Inflammatory macrophage treated with lipopolysaccharide for 1 hour (primary cell): ENCODE measurements at places on chromosomes 1 and 21.

GRCh38 chr1:55958498-55958897 is 620.9 kb downstream of the PLPP3 start:
- no peak for DNase-seq

GRCh38 chr1:99198393-99198792 is 65.9 kb upstream of the PLPPR4 start:
- DNase-seq, result no peak

- no peak for DNase-seq
Measured at GRCh38 chr1:182643699-182644098, 39.5 kb upstream of the RGS16 start.

DNA sequence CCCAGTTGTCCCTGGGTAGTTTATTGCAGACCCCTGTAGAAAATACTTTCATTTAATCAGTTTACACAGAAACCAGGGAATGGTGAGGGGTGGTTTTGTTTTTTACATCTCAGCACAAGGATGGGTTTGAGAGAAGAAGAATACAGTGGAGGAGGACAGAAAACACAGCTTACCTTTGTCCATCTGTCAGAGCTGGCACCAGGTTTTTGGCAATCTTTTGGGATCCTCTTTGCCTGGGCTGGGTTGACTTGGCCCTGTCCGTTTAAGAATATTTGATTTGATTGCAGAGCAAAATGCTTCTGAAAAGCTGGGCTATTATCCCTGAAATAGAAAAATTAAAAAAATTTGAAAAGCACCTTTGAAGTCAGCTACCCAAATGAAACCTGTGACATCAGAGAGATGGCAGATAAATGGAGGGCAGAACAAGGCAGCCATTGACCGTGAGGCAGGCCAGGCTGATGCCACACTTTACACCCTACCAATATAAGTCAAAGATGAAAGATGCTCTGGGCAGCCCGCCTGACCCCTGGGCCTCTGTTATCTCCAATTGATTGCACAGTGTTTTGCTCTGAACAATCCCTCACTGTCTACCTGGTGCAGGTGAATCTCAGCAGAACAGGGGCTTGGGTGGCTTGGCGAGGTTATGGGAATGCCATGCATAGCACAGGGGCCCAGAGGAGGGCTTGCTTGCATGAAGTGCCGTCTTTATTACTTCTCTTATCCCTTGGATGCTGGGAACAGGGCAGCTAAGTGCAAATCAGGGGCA is 218.8 kb downstream of the LMX1A start:
- no peak for DNase-seq

DNA sequence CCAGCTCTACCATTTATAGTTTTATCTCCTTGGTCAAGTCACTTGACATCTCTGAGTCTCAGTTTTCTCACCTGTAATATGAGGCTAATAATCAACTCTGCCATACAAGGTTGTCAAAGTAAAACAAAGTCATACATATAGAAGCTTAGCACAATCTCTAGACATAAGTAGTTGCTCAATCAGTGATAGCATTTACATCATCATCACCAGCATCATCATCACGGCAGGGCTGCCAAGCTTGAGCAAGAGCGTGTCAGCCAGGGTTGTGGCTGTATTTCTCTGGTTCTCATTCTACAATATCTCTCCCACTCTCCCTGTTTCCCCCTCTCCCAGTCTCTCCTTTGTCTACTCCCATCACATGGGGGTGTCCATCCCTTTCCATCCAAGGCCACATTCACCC is 41.7 kb upstream of the COA6 start:
- peak; percentile 82 for DNase-seq

DNA sequence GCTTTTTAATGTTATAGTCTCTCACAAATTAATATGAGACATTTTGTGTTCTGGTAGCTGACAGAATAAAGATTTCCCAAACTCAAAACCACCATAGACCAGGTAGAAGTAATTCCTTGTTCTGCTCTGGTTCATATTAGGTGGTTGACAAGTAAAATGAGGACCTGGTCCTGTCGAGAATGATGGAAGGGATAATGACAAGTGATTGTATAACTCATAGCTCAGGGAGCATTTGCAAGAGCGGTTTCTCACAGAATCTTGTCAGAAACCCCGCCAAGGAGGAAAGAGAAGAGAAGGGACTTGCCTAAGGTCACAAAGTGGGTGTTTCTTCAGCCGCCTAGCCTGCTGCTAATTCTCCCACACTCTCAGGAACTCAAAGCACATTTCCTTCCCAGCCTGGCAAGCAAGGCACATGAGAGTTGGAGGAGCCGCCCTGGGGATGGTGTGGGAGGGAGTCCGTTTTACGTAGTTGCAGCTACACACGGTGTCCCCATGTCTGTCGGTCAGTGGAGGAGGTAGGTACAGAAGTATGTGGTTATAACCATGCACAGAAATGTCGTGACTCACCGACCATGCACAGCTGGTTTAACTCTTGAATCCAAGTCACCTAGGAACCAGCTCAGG is 46.5 kb downstream of the SAMD13 start:
- peak; percentile 95 for DNase-seq

DNA sequence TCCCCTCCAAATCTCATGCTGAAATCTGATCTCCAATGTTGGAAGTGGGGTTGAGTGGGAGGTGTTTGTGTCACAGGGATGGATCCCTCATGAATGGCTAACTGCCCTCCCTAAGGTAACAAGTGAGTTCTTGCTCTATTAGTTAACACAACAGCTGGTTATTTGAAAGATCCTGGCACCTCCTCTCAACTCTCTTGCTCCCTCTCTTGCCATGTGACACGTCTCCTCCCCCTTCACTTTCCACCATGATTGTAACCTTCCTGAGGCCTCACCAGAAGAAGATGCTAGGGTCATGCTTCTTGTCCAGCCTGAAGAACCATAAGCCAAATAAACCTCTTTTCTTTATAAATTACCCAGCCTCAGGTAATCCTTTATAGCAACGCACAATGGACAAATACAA is 28.5 kb downstream of the DENND2C start:
- DNase-seq, result no peak

- no peak for DNase-seq
Measured at GRCh38 chr21:45940621-45941337, 40.8 kb upstream of the COL6A1 start.

GRCh38 chr1:217138799-217139466 is 415.7 kb upstream of the ESRRG start:
- DNase-seq, result no peak

- DNase-seq, result peak; percentile 85
Measured at GRCh38 chr1:228827019-228827418, 91.7 kb downstream of the RHOU start.

GRCh38 chr1:58721247-58721820 is 21.5 kb upstream of the MYSM1 start:
- DNase-seq, result no peak

DNA sequence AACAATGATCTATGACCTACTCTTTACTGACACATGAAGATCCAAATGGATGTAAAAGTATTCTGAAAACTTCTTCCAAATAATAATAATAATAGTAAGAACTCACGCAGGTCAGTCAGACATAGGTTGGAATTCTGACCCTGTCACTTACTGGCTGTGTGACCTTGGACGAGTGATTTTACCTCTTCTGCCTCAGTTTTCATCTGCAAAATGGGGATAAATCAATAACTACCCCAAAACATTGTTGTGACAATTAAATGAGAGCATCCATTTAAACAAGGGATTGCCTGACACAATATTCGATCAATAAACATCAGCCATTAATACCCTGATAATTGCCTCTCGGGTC is 556 bp downstream of the MECR start:
- no peak for DNase-seq

- DNase-seq, result peak; percentile 85
Measured at GRCh38 chr1:114113411-114114184, 40.1 kb downstream of the SYT6 start.

DNA sequence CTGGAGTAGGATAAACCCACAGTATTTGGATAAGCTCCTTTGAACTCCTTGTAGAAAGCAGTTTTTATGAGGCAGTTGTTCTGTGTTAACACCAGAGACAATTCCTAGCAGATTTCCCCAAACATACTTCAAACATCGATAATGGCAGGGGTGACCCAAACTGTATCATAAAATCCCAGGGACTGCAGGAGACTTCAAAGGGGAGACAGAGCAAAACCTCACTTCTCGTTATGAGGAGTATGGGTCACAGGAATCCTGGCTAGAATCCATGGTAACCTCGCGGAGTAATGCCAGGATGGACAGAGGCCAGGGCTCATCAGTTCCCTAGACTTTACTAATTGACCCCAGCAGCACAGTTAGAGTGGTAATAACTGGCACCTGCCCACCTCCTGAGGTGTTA is 148.0 kb downstream of the DHRS3 start:
- DNase-seq, result no peak

DNA sequence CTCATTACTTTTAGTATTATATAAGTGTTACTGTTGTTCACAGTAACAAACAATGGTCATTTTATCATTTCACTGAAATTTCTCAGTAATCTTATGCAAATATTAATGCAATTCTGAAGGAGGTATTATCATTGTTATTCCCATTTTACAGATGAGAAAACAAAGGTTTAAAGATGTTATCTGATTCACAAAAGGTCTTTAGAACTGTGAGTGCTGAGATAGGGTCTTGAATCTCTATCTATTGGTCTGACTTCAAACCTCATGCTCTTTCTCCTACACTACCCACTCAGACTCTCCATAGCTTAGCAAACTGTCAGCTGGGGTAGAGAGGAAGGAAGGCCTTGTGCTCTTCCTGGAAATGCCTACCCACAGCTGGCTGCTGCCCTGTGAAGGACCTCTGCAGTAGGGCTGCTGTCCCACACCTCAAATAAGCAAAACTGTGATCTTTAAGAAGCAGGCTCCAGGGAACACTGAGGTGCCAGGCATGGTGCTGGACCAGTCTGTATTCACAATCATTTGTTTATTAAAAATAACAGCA is 6.2 kb upstream of the OSCP1 start:
- peak; percentile 32 for DNase-seq

- DNase-seq, result no peak
Measured at GRCh38 chr1:14222086-14222485, 376.4 kb upstream of the KAZN start.

- DNase-seq, result peak; percentile 86
Measured at GRCh38 chr21:17779496-17779895, 39.7 kb downstream of the C21orf91 start.

- DNase-seq, result no peak
Measured at GRCh38 chr1:151511636-151512215, 539 bp downstream of the CGN start.

DNA sequence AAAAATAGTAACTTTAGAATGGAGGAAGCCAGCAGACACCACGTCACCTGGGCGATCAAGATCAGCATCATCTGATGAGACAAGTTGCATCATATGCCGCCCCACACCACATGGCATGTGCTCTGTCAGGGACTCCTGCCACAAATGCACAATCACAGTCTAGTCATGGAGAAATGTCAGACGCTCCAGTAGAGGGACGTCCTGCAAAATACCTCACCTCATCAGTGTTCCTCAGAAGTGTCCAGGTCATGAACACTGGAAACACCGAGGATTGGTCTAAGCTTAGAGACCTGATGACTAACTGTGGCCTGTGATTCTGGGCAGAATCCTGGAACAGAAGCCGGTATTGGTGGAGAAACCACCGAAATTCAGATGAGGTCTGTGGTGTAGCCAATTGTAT is 14.3 kb downstream of the ADARB1 start:
- no peak for DNase-seq

DNA sequence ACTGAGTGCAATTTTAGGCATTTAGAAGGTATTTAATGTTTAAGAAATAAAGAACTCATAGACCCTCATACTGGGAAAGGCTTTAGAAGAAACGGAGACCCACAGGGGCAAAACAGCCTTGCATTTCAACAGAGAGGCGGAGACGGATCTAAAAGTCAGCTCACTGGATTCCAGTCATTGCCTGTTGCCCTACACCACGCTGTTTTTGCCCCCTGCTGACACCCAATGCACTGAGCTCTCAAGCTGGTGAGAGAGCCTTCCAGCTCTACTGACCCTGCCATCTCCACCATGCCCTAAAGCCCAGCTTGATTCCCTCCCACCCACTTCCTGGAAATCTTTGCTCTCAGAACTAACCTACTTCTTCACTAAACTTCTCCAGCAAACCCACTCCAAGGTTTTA is 7.2 kb upstream of the TRAF3IP3 start:
- no peak for DNase-seq

DNA sequence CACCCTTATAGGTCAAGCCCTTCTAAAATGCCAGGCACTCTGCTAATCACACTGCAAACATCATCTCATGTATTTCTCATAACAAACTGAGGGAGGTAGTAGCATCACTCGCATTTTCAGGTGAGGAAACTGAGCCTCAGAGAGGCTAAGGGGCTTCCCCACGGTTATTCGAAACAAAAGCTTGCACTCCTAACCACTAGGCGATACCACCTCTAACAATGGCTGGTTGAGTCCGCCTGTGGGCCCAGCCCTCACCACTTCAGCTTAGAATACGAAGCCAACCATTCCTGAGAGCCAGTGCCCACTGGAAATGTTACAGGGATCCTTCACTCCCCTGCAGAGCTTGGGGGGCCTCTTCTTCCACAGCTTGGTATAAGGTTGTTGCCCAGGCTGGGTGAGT is 65.3 kb upstream of the TENT5C start:
- no peak for DNase-seq

- DNase-seq, result no peak
Measured at GRCh38 chr21:23223882-23224281, 2225.7 kb downstream of the NCAM2 start.

- no peak for DNase-seq
Measured at GRCh38 chr1:93798291-93798690, 80.7 kb downstream of the DNTTIP2 start.

GRCh38 chr1:184836934-184837895 is 82.6 kb upstream of the EDEM3 start:
- no peak for DNase-seq

DNA sequence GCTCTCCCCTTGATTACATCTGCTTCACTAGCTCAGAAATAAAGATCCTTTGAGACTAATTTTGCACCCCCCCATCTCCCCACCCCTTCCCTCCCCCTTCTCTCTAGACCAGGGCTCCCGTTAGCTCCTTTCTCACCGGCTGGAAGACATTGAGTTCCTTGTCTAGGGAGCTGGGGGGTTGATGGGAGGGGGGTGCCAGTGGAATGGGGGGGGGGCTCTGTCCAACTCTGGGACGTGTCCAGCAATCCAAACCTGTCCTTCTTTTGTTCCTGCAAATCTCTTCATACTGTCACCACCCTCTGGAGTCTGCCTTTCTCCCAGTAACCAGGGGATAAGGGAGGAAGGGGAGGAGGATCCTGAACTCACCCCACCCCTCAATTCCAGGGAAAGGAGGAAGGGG is 61.9 kb downstream of the RHBG start:
- no peak for DNase-seq

- DNase-seq, result no peak
Measured at GRCh38 chr1:154747380-154747739, 122.7 kb downstream of the KCNN3 start.

GRCh38 chr1:118997225-118997624 is 9.1 kb upstream of the TBX15 start:
- no peak for DNase-seq

- DNase-seq, result no peak
Measured at GRCh38 chr1:53325326-53326087, 2.4 kb downstream of the LRP8 start.

GRCh38 chr21:38691631-38692030 is 114.1 kb upstream of the ETS2 start:
- DNase-seq, result no peak
